EH (cell line): ENCODE measurements at places on chromosomes 4 and X.

- no peak for DNase-seq
These were observed 2.1 kb downstream of the RBM47 start for GRCh38 chr4:40627540-40627939.

DNA sequence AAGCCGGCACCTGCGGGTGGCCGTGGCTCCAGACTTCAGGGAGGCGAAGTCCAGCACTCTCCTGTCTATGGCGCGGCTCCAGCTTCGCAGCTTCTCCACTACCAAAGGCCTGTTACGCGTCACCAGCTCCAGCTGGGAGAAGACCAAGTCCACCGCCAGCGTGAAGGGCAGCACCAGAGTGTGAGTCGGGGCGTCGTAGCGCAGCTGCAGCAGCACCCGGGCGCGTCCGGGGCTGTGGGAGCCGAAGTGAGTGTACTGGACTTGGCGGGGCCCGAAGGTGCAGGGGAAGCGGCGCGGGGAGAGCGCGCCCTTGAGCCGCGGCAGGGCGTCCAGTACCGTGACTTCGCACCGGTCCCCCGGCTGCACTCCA, 444 bp downstream of the FREM3 start:
- peak; percentile 10 for DNase-seq

DNA sequence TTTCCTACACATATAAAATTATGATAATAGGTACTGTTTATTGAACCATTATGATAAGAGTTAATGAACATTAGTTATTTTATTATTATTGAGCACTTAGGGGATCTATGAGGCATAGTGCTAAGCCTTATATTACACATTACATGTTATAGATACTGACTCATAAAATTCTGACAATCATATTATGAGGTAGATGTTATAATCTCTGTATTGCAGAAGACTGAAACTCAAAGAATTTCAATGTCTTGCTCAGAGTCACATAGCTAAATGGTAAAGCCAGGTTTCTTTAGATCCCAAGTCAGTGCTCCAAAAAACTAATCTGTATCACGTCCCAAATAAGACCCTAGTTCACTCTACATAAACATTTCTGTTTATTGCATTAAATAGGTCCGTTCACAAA, 207.2 kb upstream of the CNKSR2 start:
- no peak for DNase-seq

DNA sequence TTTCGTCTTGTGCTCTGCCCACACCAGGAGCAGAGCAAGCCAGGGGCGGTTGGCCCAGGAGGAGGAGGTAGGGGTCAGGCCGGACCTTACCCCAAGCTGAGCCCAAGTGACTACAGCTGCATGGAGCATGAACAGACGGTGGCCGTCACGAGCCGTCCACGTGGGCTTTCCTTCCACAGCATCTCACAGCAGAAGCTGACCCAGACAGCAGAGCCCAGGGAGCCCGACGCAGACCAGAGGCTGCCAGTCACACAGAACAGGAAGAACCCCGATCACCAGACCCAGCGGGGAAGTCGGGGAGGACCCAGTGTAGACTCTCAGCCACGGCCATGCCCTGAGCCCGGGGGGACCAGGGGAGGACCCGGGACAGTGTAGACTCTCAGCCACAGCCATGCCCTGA, 58.0 kb downstream of the FAM53A start:
- no peak for DNase-seq

- no peak for DNase-seq
These were observed 128.9 kb downstream of the RBM47 start for GRCh38 chr4:40500781-40501180.

DNA sequence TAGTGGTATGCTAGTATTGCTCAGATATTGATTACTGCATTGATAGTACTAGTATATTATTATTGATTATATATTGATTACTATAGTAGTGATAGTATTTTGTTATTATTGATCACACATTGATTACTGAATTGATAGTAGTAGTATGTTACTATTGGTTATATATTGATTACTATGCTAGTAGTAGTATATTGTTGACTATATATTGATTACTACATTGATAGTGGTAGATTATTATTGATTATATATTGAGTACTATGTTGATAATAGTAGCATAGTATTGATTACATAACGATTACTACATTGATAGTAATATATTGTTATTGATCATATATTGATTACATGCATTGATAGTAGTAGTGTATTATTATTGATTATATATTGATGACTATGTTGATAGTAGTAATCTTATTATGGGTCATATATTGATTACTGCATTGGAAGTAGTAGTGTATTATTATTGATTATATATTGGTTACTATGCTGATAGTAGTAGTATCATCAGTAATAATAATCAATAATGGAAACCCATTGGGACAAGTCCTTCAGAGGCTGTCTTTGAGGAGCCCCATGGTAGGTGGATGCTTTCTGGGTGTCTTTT, 30.6 kb downstream of the GYG2 start:
- DNase-seq: no peak

DNA sequence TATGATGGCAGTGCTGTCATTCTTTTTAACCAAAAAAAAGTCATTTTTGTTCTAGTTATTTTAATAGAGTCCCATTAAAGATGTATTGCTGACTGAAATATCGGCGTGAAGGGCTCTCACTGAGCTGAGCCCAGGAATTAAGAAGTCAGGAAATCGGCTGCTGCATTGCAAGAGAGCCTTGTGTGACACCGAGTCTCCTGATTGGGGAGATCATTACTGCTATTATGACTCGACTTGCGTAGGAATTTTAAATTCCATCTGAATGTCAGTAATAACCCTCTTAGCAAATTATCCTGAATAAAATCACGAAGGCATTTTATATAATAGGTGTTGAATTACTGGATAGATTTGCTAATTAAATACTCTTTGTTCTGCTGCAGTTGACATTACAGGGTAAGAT, 111.5 kb downstream of the POLA1 start:
- DNase-seq: no peak

GRCh38 chrX:17247144-17247543, 127.9 kb upstream of the NHS start:
- peak; percentile 1 for DNase-seq
